ENCODE measurements at places on chromosomes 12 and 14. TPM values are rescaled to one million over a fixed set of nuclear protein-coding genes. Genes with fewer than 3 reads are reported as not detected.
A peak's percentile ranks its signal among the peaks of the same experiment; 100 is the strongest.

DNA sequence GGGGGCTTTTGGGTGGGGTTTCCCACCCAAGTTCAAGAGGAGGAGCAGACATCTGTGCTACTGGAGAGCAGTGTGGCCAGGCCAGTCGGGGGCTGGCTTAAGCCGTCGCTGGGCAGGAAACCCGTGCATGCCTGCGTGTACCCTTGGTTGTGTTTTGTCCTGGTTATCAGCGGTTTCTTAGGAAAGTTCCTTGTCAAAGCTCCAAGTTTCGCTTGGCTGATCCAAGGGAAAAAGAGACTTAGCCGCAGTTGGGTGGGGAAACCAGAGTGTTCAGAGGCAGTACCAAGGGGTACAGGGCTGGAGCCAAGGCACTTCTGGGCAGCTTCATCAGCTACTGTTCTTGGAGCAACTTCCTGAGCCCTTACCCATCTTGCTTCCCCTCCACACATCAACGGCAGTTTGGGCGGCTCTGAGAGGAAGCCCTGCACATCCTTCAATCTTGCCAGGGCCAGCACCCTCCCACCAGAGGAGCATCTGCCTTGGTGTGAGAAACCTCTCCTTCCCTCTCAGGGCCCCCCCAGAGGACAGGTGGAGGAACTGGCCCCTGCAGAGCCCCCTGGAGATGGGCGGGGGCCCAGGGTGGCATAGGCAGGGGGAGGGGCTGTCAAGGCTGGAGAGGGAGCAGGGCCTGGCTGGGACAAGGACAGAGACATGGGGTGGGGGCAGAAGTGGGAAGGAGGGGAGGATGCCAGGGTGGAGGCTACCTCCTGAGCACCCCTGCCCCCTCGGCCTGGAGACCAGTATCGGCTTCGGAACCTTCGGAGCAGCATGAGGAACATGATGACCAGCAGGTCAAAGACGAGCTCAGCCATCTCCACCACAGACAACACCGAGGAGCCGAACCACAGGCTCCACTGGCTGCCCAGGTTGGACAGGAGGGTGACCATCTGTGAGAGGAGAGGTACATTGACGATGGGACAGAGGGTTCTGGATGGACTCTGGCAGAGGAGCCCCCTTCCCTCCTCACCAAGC lies 5.8 kb upstream of the TNFRSF1A start:
- H3K4me1 ChIP-seq: peaks cover 22% of the 10 kb centered on the region
- peak overlapping the region; percentile 58 for H3K27ac ChIP-seq
- no peaks in the 10 kb centered on the region for H3K27me3 ChIP-seq

DNA sequence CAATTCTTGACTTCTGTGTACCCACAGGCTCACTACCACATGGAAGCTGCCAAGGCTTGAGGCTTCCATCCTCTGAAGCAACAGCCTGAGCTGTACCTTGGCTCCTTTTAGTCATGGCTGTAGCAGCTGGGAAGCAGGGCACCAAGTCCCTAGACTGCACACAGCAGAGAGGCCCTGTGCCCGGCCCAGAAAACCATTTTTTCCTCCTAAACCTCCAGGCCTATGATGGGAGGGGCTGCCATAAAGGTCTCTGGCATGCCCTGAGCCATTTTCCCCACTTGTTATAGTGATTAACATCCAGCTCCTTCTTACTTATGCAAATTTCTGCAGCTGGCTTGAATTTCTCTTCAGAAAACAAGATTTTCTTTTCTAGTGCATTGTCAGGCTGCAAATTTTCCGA lies 121.8 kb downstream of the RPS6KA5 start:
- no peaks in the 10 kb centered on the region for H3K36me3 ChIP-seq
- H3K4me3 ChIP-seq: no peak overlapping the region
- H3K27me3 ChIP-seq: no peaks in the 10 kb centered on the region

DNA sequence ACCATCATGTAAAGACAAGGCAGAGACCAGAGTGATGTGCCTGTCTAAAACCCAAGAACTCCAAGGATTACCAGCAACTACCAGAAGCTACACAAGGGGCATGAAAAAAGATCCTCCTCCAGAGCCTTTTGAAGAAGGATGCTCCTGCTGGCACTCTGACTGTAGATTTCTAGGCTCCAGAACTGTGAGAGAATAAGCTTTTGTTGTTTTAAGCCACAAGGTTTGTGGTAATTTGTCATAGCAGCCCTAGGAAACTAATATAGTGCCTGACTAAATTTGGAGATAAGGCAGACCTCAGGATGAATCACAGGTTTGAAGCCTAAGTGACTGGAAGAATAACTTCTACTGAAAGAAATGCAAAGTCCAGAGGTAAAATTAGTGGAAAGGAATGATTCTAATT lies 132.9 kb downstream of the CEP83 start:
- H3K4me3 ChIP-seq: no peak overlapping the region
- H3K4me1 ChIP-seq: no peaks in the 10 kb centered on the region
- no peak overlapping the region for H3K27ac ChIP-seq

DNA sequence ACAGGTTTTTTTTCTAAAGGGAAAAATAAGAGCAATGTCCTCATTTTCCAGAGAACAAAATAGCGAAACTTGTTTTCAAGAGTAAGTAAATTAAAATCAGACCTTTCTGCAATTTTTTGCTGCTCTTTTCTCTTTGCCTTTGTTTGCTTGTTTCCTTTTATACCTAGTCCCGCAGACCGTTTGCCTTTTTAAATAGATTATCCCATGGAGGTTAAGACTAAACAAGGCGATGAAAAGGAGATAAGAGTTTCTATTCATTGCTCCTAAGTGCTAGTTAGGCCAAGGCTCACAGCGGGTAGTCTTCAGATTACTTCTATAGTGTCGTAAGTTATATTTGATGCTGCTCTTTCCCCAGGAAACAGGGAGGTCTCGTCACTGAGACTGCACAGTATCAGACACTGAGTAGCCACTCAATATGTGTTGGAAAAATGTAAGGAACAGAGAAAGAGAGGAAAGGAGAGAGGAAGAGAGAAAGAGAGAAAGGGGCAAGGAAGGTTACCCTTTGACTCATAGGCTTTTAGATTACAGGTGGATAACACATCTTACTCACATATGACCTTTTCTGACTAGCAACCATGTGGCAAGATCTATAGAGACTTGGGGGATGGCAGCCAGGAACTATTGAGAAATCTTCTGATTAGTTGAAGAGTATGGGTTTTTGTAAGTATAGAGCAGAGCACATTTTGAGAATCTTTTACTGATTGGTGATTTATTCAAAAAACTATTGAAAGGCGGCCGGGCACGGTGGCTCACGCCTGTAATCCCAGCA lies 107.5 kb upstream of the PARP11 start:
- DNase-seq: no peak
- H3K27ac ChIP-seq: no peak overlapping the region
- H3K27me3 ChIP-seq: no peaks in the 10 kb centered on the region
- no peaks in the 10 kb centered on the region for H3K4me1 ChIP-seq

- peaks cover 52% of the 10 kb centered on the region for H3K4me1 ChIP-seq
- H3K36me3 ChIP-seq: no peaks in the 10 kb centered on the region
- peak overlapping the region; percentile 53 for H3K27ac ChIP-seq
- H3K27me3 ChIP-seq: no peaks in the 10 kb centered on the region
- H3K4me3 ChIP-seq: no peak overlapping the region
Observed at GRCh38 chr12:124544983-124545382, 22.4 kb downstream of the NCOR2 start.

DNA sequence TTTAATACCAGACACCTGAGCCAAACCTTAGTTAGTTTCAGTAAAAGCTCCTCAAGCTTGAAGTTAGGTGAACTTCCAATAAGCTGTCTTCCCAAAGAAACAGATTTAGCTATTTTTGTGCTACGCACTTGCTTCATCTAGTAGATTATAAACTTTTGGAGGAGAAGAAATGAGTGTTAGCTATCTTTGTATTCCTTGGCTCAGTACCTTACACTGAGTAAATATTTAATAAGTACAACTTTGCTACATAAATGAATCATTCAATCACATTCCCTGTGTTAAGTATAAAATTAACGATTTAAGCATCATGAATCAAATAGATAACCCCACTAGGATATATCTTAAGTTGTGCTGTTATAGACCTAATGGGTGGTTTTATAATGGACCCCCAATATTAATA lies 307.0 kb downstream of the PCNX1 start:
- no peak overlapping the region for H3K27ac ChIP-seq
- no peaks in the 10 kb centered on the region for H3K4me1 ChIP-seq
- no peaks in the 10 kb centered on the region for H3K36me3 ChIP-seq
- no peaks in the 10 kb centered on the region for H3K27me3 ChIP-seq

DNA sequence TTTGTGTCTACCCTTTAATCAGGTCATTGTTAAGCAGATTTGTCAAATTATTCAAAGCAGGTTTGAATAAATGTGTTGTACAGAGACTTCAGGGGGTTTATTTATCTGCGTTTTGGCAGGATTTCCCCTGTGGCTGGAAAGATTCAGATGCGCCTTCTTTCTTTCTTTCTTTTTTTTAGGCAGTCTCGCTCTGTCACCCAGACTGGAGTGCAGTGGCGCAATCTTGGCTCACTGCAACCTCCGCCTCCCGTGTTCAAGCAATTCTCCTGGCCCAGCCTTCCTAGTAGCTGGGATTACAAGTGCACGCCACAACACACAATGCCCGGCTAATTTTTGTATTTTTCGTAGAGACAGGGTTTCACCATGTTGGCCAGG lies 6.3 kb upstream of the NANOGNB start:
- no peak overlapping the region for H3K27ac ChIP-seq
- no peak overlapping the region for H3K4me3 ChIP-seq
- H3K4me1 ChIP-seq: no peaks in the 10 kb centered on the region
- H3K36me3 ChIP-seq: no peaks in the 10 kb centered on the region
- H3K27me3 ChIP-seq: no peaks in the 10 kb centered on the region

DNA sequence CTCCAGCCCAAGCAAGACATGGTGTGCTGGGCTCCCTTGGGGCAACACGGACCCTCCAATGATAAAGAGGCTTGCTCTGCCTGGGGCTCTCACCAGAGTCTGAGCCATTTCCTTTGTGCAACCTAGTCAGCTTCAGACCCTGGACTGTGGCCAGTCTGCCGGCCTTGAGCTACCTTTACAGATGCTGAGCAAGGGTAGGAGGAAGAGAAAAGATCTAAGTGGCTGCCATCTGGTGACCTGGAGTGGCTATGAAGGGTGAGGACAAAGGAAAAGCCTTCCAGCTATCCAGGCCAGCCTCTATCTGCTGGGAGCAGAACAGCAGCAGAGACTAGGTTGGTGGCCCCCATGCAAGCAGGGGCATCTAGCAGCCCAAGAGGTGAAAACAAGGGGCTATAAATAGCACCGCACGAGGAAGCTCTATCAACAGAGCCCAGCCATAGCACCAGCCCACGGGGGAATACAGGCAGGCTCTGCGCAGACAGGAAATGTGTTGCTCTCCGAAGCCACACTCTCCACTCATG lies 230.1 kb downstream of the FOXN3 start:
- peak overlapping the region; percentile 32 for H3K27ac ChIP-seq
- DNase-seq: no peak

DNA sequence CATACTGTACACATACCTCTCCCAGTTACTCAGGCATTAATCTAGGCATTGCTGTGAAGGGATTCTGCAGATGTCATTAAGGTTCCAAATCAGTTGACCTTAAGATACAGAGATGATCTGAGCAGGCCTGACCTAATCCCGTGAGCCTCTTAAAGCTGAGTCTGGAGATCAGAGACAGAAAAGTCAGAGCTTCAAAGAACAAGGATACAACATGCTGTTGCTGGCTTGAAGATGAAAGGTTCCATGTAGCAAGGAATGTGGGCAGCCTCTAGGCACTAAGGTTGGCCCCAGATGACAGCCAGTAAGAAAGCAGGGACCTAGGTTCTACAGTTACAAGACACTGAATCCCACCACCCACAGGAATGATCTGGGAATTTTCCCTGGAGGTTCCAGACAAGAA lies 81.1 kb downstream of the MAP1LC3B2 start:
- no peak for DNase-seq
- no peak overlapping the region for H3K27ac ChIP-seq
- peaks cover 21% of the 10 kb centered on the region for H3K4me1 ChIP-seq
- no peaks in the 10 kb centered on the region for H3K27me3 ChIP-seq
- H3K36me3 ChIP-seq: no peaks in the 10 kb centered on the region

Gene SLCO1C1
- total RNA-seq: 0.44 TPM

Gene CLECL1
- not detected for total RNA-seq

Gene FIGNL2
- 2.1 TPM for total RNA-seq

Gene SIRT4
- 3.9 TPM for total RNA-seq

Gene GOLGA5
- 62.4 TPM for total RNA-seq

All from hepatocyte (in vitro differentiated cells).